LHCN-M2 (cell line): ENCODE measurements at places on chromosomes 2 and 18. TPM values are rescaled to one million over a fixed set of nuclear protein-coding genes. Genes with fewer than 3 reads are reported as not detected.

SERPINB2 gene
- total RNA-seq, result 0.80 and 1.0 TPM in 2 replicates

PAIP2B gene
- total RNA-seq, result 0.06 and 0.17 TPM in 2 replicates

ALPG gene
- total RNA-seq, result not detected in 2 replicates

PIGN gene
- 22.4 and 30.5 TPM in 2 replicates for total RNA-seq

POTEI gene
- total RNA-seq, result not detected in 2 replicates

ZC3H15 gene
- total RNA-seq, result 67.6 and 79.1 TPM in 2 replicates

ELOA2 gene
- total RNA-seq, result not detected in 2 replicates

C2orf66 gene
- 0.32 TPM in 1 of 2 replicates, not detected in the other for total RNA-seq

EFEMP1 gene
- 37.8 and 52.5 TPM in 2 replicates for total RNA-seq

DNA sequence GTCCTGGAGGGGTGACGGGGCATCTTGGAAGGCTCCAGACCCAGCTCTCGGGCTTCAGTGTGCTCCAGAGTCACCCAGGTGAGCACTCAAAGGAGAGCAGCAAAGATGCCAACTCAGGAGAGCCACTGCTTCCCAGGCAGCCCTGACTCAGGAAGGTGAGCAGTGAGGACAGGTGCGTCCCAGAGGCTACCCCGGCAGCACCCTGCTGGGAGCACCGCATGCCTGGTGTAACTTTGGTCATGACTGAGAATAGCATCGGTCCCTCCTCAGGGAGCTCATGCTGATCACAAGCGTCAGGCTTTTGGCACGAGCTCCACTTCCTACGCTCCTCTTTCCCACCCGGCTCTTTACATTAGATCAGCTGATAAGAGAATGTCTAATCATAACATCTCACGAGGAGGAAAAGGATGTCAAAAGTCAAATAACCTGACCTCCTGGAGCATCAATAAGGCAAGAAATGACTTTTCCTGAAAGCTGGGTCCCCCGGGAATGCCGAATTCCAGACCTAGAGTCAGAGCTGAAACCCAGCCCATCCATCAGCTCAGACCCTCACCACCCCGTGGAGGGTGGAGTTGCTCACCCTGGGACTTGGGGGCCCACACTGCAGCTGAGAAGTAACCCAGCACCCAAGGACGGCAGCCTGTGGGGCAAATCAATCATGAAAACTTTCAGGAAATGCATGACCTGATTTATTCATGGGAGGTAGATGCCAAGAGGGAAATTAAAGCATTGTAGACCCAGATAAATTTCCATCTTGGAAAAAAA lies 248.8 kb downstream of the ACKR3 start:
- DNase-seq, result no peak

GRCh38 chr18:26894426-26894825 lies 28.9 kb upstream of the AQP4 start:
- DNase-seq, result no peak

GRCh38 chr2:68732036-68732932 lies 2.3 kb upstream of the ARHGAP25 start:
- DNase-seq, result no peak

DNA sequence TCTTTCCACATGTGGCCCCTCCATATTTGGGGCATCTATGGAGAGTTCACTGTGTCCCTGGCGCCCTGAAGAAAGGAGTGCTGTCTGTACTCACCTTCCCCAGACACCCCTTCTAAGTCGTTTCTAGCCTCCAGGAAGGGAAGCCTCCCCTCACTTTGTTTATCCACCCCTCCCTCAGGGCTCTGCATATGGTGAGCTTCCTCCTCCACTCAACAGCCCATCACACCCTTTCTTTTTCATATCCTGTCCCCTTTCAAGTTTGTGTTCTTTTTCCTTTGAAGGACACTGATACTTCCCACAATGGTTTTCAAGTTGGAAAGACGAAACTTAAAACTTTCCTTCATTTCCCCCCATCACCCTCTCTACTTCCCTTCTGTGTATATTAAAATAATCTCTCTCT lies 291.4 kb upstream of the POU3F3 start:
- DNase-seq, result no peak

- no peak for DNase-seq
Measured at GRCh38 chr2:98731894-98732349, 990 bp upstream of the MGAT4A start.

DNA sequence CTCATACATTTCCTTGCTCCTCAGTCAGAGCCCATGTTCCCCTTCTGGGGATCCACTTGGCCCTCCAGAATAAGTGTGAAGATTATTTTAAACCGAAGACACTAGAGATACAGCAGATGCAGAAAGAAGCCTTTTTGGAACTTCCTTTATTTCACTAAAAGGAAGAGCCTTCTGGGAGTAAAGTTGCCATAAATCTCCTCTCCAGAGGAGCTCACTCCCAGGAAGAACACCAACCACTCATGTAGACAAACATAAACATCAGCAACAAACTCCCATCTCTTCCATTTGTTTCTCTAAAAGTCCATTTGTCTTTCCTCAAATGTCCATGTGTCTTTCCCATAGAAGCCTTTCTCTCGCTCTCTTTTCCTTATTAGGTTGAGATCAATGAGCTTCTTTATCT lies 62.4 kb upstream of the MSH6 start:
- no peak for DNase-seq

DNA sequence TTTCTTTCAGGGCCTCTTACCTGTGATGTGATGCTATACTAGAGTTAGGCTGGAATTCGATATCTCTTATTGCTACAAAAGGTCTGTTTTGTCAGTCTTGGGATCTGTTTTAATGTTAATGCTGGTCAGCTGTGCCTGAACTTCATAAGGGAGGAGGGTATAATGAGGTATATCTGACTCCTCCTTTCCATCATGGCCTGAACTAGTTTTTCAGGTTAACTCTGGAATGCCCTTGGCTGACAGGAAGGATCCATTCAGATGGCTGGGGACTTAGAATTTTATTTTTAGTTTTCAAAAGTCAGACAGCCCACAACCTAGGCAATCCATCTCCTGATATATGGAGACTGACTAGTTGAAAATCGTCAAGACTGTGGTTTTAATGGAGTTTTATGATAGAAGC lies 35.9 kb upstream of the TBC1D8 start:
- no peak for DNase-seq

- DNase-seq, result no peak
Measured at GRCh38 chr2:26576565-26577441, 64.4 kb downstream of the CIB4 start.

GRCh38 chr18:79528846-79529245 lies 133.1 kb downstream of the NFATC1 start:
- DNase-seq, result peak; percentile 44

GRCh38 chr2:152097290-152097800 lies 1.5 kb downstream of the CACNB4 start:
- DNase-seq, result peak; percentile 47

DNA sequence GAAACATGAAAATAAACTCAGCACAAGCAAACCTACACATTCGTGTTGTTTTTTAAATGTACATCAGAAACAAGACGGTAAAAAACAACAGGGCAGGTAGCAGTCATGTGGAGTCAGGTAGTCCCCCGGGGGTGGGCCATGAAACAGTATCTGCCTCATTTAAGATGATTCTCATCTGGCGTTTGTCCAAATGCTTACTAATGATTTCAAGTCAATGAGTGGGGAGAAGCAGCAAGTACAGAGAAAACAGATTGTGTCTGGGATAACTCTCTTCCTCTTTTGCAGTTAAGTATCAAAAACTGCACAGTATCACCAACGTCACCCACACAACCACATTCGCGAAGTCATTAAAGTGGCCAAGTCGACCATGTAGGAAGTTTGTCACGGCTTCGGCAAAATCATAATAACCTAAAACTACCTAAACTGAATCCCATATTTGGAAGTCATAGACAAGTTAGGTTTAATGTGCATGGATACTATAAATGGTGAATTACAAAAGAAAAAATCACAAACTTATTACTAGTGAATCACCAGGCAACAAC lies 1.3 kb downstream of the LAPTM4A start:
- peak; percentile 66 for DNase-seq

GRCh38 chr2:168545439-168546082 lies 89.5 kb downstream of the CERS6 start:
- peak; percentile 97 for DNase-seq

GRCh38 chr2:33583194-33583938 lies 15.7 kb downstream of the FAM98A start:
- DNase-seq, result peak; percentile 49

DNA sequence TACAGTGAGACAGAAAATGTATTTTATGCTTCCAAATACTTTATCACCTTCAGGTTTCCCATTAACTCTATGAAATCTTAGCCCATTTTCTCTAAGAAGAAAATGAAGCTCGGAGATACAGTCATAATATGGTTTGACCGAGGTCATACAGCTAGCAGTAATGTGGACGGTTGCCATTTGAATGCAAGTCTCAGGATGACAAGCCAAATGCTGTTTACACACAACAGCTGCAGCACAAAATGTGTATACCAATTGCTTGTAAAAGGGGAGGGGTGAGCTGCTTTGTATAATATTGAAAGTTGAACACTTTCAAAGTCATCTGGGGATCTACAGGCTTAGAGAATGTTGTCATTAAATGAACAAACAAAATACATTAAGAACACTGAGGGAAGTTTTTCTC lies 93.8 kb upstream of the FSIP2 start:
- peak; percentile 89 for DNase-seq

DNA sequence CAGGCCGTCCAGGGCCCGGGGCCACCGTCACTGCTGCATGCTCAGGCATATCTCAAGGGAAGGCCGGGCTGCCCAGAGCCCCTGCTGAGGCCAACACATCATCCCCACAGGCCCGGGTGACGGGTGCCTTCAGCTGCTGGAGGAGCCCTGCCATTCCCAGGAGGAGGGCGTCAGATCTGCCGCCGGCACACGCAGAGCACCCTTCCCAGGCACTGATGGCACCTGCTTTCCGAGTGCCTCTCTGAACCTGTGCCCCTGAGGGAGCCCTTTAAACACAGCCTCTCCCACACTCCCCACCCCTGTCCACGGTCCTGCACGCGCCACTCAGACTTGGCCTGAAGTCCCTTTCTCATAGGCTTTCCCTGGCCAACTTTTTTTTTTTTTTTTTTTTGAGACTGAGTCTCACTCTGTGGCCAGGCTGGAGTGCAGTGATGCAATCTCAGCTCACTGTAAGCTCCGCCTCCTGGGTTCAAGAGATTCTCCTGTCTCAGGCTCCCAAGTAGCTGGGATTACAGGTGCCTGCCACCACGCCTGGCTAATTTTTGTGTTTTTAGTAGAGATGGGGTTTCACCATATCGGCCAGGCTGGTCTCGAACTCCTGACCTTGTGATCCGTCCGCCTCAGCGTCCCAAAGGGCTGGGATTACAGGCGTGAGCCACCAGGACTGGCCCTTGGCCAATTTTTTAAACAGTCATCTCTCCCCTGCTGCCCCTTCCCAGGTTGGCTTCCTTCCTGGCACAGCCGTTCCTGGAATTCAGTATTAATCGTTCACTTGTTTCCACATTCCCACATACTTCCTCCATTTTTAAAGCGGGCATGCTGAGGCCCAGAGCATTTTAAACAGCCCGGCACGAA lies 211.7 kb downstream of the NDUFA10 start:
- DNase-seq, result no peak

DNA sequence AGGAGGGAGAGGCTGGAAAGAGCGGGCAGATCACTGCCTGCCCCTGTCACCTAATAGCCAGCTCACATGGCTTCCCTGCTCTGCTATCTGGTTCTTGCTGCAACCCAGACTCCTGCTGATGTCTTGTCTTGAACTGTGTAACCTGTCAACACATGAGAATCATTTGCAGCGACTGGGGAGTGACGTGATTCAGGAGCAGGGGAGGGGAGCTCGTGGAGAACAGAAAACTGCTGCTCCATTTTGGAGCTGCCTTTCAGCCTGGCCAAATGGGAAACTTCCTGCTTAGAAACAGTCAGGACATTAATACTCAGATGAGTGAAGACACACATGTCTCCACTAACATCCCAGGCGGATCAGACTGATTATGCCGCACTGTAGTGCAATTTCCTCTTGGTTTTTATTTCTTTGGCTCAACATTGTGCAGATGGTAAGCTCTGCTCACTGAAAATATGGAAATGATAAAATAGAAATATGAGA lies 38.1 kb downstream of the RPL37A start:
- DNase-seq, result no peak

DNA sequence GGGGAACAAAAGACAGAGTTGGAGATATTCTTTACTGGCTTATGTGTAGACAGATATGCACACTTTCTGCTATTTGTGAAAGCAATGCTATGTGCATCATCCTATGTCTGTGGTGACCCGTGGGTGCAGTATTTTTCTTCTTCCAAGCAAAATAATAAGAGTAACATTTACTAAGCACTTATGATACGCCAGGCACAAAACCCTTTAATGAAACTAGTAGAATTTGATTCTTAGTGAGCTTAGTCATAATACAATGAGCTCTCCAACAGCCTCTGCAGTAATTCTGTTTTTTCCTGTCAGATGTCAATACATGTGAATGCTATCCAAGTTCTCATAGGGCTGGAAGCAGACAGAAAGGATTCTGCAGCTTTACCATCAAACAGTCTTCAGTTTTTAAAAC lies 130.6 kb downstream of the RAD51AP2 start:
- peak; percentile 42 for DNase-seq

- DNase-seq, result peak; percentile 11
Measured at GRCh38 chr2:164792316-164793170, 49.1 kb downstream of the COBLL1 start.

GRCh38 chr2:18975506-18976167 lies 382.8 kb downstream of the OSR1 start:
- no peak for DNase-seq

- no peak for DNase-seq
Measured at GRCh38 chr2:238064376-238064775, 3.6 kb downstream of the SCLY start.

GRCh38 chr2:109226128-109226527 lies 97.1 kb downstream of the SH3RF3 start:
- peak; percentile 43 for DNase-seq

- DNase-seq, result no peak
Measured at GRCh38 chr2:112733871-112734270, 13.1 kb downstream of the NT5DC4 start.

- no peak for DNase-seq
Measured at GRCh38 chr2:148719195-148719749, 74.7 kb downstream of the EPC2 start.

DNA sequence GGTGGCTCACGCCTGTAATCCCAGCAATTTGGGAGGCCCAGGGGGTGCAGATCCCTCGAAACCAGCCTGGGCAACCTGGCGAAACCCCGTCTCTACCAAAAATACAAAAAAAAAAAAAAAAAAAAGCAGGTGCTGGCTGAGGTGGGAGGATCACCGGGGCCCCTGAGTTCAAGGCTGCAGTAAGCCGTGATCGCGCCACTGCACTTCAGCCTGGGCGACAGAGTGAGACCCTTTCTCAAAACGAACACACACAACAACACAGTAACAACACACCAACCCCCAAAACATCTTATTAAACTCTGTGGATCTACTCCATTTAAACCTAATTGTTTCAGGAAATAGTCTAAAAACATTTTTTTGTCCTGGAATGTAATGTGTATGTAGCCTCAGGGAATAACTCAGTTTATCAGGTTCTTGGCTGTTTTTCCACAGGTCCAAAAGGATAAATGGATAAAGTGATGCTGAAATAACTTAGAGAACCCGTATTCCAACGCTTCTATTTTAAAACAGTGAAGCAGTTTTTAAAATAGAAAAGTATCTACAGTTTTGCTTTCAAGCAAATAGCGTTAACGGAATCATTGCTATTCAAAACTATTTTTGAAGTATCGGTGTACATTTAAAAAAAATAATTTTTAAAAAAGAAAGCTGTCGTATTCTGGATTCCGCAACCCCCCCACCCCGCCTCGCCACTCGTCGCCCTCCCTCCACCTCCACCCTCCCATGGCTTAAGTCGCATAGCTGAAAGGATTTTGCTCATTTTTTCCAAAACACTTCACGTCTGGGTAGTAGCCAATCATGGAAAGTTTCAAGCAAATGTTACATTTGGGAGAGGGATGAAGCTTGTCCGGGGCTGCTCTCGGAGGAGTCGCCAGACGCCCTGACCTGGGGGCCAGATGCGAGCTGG lies 895 bp upstream of the GLS start:
- no peak for DNase-seq
